ENCODE measurements at places on chromosomes 3 and 15.

DNA sequence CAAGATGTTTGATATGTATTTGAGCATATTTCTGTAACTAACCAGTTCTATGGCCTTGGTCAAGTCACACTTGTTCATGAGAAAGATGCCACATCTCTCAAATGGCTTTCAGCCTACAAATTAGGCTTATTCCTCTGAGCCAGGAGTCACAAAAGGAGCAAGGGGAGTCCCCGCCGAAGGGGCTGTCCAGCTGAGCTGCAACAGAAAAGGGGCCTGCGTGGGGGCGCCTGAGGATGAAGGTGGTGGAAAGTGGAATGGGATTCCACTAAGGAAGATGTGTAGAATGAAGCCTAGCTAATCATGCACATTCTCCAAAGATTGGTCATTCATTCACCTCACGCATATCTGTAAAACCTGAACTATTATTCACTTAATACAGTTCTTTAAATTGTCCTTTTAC, 19.1 kb downstream of the ALDH1L1 start:
- no peak for DNase-seq

DNA sequence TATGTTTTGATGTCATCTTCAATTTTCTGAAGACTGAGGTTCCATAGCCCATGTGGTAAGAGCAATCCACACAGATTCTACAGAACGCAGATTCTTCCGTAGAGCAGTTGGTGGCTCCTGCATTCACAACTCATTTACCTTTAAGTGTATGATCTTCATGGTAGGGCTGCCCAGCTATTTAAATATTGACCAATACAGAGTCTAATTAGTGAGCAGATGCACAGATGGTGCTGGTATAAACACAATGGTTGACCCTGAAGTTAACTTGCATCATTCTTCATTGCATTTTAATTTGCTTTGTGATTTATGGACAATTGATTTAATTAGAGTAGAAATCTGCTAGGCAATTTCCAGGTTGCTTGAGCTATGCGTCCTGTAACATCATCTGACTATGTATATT, 269.2 kb downstream of the SQOR start:
- no peak for DNase-seq

DNA sequence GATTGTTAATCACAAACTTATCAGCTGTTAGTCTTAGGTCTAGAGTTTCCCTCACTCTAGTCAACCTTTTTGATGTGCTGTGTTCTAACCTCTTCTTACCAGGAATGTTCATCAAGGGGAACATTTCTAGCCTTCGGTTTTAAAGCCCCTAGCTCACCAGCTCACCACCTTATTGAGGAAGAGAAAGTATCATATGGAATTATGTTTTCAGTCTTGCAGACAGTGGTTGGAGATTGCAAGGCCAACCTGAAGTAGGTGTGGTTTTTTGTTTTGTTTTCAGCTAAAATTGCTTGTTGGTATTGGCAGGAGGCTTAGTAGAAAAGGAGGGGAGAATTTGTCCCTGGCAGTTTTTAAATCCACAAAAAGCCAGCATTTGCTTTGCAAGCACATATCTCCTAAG, 48.4 kb upstream of the CCDC80 start:
- DNase-seq: no peak

DNA sequence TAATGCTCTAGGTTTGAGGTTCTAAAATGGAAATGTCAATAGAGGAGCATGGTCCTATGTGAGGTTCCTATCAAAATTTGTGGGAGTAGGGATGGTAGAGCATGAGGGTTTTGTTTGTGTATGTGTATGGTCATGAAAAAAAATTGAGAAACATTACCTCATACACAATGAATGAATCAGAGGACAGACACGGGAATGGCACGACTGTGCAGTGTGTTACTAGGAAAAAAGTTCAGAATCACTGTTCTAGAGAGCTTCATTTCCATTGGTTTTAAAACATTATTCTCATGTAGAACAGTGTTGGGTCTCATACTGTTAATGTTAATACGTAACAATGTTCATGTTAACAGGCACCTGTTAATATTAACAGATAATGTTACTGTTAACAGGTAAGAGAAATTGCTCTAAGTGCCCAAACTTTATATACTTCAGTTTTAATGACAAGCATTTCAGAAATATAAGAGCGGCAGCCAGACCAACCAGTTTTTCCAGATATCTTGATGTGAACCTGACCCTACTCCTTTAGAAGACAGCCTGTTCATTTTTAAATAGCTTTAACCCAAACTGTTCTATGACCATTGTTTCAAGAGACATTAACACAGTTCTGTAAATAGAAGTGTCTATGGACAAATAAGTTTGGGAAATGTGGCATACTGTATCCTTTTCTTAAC, 48.0 kb downstream of the SLC15A2 start:
- DNase-seq: no peak

GRCh38 chr3:62051506-62051905, 321.8 kb downstream of the FEZF2 start:
- no peak for DNase-seq

DNA sequence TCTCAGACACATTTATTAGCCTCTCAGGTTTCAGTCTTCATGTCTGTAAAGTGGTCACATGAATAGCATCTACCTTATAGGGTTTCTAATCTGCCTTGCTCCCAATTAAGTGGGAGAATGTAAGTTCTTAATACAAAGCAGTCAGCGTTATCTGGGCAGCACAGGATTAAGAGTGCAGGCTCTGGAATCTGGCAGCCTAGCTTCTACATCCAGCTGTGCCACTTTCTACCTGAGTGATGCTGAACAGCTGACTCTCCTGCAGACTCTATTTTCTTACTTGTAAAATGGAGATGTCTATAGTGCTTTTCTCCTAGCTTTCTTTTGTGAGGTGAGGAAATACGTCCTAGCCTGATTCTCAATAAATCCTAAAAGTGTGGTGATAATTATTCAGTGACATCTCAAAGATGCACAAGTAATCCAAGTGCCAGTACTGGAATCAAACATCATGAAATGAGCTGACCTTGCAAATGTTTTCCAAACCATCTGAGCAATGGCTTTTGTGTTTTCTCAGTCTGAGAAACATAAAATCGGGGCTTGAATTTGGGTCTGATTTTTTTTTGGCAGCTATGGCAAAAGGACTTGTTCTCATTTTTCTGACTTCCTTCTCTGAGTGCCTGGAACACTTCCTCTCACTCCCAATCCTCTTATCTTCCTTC, 232.2 kb upstream of the FEZF2 start:
- DNase-seq: no peak

DNA sequence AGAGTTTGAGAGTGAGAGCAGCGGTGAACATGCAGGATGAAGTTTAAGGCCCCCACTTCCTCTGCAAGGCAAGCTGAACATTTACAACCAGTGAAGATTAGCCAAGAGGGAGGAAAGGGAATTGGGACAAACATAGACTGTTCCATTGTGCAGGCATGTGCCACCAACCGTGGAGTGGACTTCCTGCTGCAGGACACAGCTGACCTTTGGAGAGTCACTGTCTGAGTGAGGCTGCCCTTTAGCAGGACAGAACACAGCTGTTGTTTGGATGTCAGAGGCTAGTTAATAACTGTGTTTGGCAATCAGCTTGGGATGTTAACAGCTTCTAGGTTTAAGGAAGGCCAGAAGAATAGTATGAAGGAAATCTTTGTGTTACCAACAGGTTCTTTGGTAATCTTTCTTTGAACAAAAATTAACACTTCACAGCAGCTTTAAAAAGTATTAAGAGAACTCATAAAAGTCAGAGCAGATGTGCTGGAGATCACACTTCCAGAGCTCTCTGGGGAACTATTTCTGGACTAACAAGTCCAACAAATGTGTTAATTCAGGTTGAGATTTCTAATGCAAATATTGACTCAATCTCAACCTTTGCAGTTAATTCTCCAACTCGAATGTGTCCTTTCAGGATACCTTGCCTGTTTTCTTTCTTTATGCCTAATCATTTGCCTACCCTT, 31.4 kb downstream of the CTDSPL start:
- no peak for DNase-seq

GRCh38 chr3:64463981-64464380, 223.8 kb downstream of the ADAMTS9 start:
- DNase-seq: no peak

GRCh38 chr15:100787567-100788417, 91.8 kb upstream of the ALDH1A3 start:
- DNase-seq: no peak

DNA sequence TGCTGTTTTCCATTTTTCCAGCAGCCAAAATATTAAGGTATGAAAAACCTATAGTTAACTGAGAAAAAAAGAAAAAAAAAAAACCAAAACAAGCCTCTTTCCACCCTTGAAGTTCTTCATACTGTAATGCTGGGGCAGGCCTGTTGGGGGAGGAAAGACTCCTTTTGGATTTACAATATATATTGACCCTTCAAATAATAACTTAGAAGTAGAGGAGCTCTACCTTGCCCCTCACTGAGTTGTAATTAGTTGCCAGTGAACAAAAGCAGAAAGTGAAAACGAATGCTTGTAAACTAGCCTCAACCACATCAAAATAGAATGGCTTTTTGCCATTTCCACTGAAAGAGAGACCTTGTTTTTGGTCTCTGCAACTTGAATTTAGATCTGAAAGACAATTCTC, 326.6 kb downstream of the NR2F2 start:
- DNase-seq: no peak

GRCh38 chr15:66833803-66834202, 131.8 kb downstream of the SMAD6 start:
- no peak for DNase-seq

DNA sequence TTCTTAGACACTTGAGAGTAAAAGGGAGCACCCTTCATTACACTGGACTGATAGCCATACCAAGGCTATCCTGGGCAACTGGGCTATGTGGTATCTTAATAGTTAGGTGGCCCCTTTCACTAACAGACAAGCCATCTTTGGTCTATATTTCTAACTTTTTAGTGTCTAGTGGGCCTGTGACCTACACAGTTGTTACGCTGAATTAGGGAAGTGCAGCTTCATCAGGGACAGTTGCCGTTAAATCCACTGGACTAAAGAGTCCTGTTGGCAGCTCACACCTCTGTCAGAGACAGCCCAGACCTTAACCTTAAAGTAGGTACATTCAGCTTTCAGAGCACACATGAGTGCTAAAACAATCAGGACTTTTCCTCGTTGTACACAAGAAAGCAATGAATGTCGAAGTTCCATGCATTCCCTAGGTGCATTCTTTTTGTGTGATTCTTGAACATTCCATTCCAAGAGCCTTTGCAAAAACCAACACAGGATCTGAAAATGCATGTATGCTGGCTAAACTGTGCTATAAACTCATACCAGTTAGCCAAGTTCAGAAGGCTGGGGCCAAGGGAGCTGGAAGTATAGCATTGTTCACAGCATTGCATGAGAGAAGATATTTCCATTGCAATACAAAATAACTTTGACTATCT, 230.2 kb upstream of the EIF1B start:
- DNase-seq: no peak

DNA sequence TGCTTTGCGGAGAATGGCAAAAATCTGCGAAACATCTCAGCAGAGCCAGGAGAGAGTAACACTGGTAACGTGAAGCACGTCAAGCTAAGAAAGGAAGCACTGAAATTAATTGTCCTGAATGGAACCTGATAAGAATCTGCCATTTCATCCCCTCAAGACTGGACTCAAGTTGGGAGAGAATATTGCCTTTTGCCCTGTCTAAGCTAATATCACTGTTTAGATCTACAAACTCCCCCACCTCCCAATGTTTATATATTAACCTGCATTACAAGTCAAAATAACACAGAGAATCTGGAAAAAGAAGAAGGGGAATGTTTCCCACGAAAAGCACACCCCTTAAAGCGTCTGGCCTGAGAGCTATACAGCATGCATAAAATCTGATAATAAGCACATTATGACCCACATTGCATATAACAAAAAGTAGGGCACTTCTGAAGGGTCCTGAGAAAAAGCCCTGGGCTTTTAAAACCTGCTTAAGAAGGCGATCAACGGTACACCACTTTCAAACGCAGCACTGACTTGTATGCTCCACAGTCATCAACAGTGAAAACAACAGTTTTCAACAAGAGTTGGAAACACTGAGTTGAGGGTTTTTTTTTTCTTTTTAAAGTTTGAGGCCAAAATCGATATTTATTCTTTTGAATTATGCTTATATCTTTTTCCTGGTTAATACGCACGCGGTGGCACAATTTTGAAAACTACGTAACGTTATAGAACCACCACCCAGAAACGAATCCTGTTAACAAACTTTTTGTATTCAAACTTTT, 1.4 kb upstream of the KAT2B start:
- no peak for DNase-seq

- DNase-seq: no peak
Observed at GRCh38 chr15:54820098-54820497, 376.6 kb downstream of the RSL24D1 start.

- no peak for DNase-seq
Observed at GRCh38 chr3:33132019-33132360, 18.2 kb downstream of the CRTAP start.

DNA sequence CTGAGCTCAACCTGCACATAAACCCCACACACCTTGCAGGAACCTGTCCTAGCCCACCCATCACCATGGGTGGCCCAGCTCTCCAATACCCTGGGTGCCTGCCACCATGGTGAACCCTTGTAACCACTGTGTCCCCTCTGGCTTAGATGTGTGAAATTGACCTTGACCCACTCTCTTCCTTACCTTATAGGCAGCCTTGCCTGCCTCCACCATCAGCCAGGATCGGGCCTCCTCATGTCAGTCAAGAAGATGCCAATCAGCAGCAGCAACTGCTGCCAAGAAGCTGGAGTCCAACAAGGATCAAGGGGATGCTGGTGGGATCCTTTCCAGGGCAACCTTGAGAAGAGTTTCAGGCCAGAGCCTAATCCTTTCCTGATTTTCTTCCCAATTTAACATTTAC, 8.8 kb upstream of the CYP11A1 start:
- no peak for DNase-seq

GRCh38 chr3:187533797-187534196, 136.4 kb downstream of the SST start:
- no peak for DNase-seq

- no peak for DNase-seq
Observed at GRCh38 chr3:56782906-56783305, 18.8 kb downstream of the ARHGEF3 start.

- DNase-seq: no peak
Observed at GRCh38 chr3:63910891-63911290, 1.3 kb downstream of the SCAANT1 start.

DNA sequence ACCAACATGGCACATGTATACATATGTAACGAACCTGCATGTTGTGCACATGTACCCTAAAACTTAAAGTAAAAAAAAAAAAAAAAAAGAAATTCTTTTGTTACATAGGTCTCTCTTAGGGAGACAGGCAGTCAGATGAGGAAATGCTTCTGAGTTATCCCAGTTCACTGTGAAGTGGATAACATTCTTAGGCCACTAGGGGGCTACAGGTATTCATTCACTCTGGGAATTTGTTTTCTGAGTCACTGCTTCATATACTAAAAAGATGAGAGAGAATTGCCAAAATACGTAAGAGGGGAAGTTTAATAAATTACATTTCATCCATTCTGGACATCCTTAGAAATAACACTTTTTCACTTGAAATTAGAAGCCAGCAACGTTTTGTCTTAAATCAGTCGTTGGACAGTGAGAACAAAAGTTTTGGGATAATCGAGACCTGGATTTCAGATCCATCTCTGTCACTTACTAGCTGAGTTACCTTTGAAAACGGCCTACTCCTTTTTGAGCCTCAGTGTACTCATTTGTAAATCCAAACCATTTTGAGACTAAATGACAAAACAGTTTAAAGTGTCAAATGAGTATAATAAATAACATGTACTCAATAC, 738.4 kb upstream of the ALCAM start:
- DNase-seq: no peak

- no peak for DNase-seq
Observed at GRCh38 chr3:67104388-67104787, 106.3 kb downstream of the KBTBD8 start.

- no peak for DNase-seq
Observed at GRCh38 chr3:164365242-164365641, 713.1 kb downstream of the SI start.

All from stimulated activated CD4-positive, alpha-beta T cell treated with anti-CD3 and anti-CD28 coated beads, TNF-alpha, amount 100 ng/mL, for 4 hours (primary cell).